ENCODE measurements at places on chromosomes 7 and 10. TPM values are rescaled to one million over a fixed set of nuclear protein-coding genes. Genes with fewer than 3 reads are reported as not detected.

DNA sequence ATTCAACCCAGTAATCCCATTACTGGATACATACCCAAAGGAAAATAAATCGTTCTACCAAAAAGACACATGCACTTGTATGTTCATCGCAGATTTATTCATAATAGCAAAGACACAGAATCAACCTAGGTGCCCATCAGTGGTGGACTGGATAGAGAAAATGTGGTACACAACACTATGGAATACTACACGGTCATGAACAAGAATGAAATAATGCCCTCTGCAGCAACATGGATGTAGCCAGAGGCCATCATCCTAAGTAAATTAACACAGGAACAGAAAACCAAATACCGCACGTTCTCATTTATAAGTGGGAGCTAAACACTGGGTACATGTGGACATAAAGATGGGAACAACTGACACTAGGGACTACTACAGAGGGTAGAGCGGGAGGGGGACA lies 120.4 kb downstream of the MICU1 start:
- no peak for DNase-seq

DNA sequence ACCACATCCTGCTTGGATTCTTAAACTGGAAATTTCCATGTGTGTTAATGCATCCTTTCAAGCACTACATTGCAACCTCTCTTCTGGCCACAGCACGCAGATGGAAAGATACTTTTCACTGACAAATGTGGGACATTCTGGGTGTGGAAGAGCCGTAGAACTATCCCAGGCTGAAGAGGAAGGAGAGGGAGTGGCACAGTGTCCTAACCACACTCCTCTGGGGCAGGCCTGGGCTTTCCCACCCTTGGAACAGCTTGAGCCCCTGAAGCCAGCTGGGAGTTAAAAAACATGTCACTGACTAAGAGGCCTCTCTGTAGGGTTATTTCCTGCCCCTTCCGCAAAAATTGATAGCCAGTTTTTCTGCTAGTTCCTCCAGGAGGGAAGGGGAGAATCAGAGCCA lies 34.0 kb upstream of the DNMBP start:
- DNase-seq, result no peak

ABCA13 gene
- 0.67 TPM for total RNA-seq

GRCh38 chr10:61452655-61453641 lies at the start of gene TMEM26:
Gene TMEM26 (minus strand): TSS chr10:61453381. CDS start chr10:61453081, 300 bp downstream.
- no peak for DNase-seq

DNA sequence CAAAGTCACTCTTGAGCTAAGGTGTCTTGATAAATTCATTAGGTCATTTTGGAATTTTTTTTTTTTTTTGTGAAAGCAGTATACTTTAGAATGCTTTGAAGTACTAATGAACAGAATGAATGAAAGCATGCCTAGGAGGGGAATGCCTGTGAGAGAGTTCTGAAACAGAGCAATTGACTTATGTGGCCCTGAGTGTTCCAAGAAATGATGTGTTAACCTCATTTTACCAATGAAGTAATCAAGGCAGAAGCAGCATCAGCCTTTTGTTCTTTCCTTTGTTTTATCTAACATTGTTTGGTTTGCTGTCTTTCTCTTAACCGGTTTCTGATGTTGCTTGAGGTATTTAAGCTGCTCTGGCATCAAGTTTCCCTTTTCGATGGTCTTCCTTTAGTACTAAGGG lies 154.6 kb upstream of the HGF start:
- DNase-seq, result no peak

PIP gene
- not detected for total RNA-seq

GRCh38 chr7:158957921-158958491 lies 101.6 kb downstream of the DYNC2I1 start:
- DNase-seq, result no peak

CALHM3 gene
- total RNA-seq, result not detected

MLXIPL gene
- 91.5 TPM for total RNA-seq

TSPAN14 gene
- total RNA-seq, result 177 TPM

DNA sequence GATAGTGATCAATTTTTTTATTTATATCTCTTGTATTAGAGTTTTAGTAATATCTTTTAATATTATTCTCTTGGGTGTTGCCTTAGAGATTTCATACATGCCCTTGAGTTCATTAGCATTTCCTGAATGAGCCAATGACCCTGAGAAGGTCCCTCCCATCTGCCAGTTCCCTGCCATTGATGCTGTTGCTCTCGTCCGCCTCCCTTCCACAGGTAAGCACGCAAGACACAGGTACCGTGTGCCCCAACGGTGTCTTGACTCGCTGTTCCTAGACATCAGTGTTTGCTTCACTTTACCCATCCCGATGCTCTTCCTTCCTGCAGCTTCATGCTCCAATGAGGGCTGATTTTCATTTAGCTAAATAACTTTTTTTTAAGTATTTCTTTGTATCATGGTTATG lies 19.7 kb upstream of the PWWP2B start:
- DNase-seq, result no peak

DNA sequence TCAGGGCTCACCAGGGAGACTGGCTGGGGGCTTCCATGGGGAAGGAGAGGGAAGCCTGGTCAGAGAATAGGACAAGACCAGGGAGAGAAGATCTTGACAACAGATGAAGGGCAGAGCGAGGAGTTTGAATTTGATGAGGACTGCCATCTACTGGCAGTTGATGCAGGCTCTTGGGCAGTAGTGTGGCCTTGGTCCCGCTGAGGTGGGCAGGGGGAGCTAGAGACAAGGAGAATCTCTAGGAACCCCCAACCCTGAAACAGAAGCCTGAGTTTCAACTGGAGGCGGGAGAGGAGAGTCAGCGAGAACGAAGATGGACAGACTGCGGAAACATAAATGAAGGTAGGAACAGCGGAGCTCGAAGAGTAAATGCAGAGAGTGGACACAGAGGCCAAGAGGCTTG lies 81.0 kb downstream of the PPP1R3C start:
- DNase-seq, result no peak

FFAR4 gene
- total RNA-seq, result 2.3 TPM

PKD2L1 gene
- total RNA-seq, result 0.39 TPM

GRCh38 chr10:71382757-71383156 lies 14.0 kb upstream of the CDH23 start:
- DNase-seq, result no peak

DNA sequence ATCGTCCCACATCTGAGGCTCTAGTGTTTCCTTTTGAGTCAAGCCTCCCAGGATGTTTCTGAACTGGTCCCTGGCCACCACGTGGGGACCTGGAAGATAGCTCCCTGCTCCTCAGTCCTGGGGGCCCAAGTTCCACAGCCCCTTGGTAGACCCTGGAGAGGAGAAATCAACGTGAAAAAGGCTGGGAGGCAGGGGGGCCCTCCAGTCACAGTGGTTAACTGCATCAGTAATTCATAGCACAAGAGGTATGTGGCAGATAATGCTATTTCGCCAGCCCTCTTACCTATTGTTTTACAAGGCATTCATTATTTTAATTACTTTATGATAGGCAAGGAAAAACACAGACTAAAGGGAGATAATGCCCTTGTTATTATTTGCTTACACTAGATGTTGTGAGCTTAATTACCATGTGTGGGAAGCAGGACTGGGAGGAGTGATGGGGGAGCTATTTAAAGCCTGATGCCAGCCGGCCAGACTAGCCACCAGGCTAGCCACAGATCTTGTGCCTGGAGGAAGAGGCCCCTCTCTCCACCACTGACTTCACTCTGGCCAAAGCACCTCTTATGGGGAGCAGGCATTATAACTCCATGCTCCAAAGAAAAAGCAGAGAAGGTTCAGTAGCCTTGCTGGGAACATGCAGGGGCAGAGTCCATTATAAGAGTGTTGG lies 230.7 kb downstream of the KCNMA1 start:
- DNase-seq, result no peak

SYNPO2L gene
- 0.10 TPM for total RNA-seq

DNA sequence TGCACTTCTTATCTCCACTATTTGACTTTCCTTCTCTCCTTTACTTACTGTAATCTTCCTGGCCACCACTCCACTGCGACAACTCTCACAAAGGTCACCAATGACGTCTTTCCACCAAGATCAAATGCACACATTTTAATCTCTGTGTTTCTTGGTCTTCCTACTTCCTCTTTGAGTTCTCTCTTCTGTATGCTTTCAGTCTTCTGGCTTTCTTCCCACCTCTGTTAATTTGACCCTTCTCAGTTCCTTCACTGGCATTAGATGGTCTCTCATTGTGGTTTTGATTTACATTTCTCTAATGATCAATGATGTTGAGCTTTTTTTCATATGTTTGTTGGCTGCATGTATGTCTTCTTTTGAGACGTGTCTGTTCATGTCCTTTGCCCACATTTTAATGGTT lies 31.9 kb downstream of the FAM107B start:
- DNase-seq, result no peak

Measured in mesenteric fat pad (tissue), 1 donor.